ENCODE measurements at places on chromosomes 12 and 14.

DNA sequence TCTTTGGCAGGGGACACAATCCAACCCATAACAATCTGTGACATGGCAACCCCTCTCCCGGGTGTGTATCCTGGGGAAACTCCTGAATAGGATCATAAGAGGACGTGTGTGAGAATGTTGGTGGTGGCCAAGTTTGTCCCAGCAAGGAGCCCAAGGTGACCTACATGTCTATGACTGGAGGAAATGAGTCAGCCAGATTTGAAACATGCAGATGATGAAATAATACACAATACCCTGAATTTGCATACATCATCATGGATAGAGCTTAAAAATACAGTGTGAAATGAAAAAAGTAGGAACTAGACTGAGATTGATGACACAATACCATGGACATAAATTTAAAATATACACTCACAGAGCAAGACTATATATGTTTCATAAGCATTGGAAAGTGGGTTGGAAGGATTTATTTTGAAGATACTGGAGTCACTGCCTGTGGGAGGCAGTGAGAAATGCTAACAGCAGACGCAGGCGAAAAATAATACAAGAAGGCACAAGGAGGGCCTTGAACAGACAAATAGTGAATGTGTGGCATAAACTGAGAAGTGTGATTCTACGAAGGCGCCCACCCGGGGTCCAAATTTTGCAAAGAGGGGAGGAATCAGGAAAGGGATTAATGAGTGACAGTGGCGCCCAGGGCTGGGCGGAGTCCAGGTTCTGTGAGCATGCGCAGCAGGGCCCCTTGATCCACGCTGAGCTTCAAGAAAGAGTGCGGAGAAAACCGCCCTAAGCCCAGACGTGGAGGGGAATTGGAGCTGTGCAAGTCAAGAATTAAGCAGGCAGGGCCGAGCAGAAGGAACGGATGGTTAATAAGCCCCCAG lies 7.0 kb upstream of the MAP1LC3B2 start:
- no peak for DNase-seq

- no peak for DNase-seq
These were observed 194.4 kb downstream of the KIF26A start for GRCh38 chr14:104332634-104333270.

DNA sequence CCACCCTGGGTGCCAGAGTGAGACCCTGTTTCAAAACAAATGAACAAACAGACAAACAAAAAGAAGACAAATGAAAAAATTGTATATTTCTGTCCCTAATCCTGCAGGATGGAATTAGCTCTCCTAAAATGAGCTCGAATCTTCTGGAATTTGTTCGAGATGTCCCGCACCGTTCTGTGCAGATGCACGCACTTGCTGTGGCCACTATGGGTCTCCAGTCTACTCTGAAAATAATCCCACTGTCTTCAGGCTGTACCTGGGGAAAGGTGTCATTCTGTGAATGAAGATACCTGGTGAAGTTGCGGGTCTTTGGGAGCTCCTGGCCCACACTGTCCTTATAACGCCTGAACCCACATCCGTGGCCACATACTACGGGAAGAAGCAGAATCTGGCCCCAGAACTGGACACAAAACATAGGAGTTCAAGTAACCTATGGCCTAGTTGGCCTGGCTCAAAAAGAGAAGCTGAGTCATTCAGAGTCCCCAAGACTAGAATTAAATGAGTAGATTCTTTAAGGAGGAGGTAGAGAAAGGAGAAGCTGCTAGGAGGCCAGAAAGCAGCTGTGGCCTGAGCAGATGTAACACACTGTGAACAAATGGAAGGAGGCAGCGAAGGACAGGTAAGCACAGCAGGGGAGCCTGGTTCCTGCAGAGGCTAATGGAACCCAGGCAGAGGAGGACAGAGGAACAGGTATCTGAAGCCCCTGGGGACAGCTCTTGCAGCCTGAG lies 108.6 kb downstream of the FOXN3 start:
- DNase-seq: no peak

DNA sequence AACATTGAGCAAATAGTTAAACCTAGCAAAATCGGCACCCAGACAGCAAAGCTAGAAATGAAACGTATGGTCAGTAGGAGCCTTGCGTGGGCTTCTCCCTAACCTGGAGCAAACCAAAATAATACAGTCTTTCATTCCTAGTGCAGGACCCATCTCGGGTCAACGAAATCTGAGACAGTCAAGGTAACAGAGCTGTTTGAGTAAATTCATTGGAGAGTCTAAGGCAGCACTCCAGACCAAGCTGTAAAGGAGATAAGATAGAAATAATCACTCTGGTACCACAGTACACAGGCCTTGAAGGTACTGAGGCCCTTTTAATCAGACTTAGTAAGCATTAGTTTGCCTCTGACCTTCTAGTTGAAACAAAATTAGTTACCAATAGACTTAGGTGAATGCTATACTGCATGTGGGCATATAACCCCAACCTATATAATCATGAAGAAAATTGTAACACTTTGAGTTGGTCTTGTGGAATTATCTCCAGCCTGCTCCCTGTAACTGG lies 54.4 kb upstream of the BICD1 start:
- DNase-seq: no peak

GRCh38 chr12:9870286-9870866 lies 1.2 kb upstream of the CLEC2B start:
- DNase-seq: no peak

GRCh38 chr12:81245458-81245857 lies 167.6 kb downstream of the ACSS3 start:
- DNase-seq: no peak

DNA sequence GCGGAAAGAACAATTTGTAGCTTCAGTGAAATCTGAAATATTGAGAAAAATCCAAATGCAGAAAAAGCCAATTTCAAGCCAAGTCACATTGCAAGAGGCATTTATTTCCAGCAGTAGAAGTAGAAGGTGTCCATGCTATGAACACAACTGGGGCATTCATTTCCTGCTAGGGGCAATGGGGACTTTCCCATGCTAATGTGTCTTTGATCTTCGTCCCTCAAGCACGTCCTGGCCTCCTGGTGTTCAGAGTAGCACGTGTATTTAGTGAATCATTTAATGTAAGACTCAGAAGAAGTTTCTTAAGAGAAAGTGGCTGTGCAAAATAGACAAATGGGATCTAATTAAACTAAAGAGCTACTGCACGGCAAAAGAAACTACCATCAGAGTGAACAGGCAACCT lies 267.9 kb downstream of the TMEM132C start:
- no peak for DNase-seq

DNA sequence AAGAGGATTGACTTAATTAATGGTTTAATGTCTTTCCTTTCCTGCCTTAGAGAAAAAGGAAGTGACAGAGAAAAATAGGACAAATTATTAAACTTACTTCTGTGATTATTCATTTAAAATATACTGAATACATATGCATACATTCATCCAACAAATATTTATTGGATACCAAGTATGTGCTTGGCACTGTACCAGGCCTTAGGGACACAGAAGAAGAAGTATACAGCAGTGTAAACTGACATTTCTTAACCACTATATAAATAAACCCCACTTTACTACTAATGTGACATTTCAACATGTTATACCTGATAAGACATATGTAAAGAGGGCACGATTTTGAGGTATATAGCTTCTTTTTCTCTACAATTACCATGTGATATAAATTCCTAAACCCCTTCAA lies 53.6 kb downstream of the ERO1A start:
- DNase-seq: no peak

DNA sequence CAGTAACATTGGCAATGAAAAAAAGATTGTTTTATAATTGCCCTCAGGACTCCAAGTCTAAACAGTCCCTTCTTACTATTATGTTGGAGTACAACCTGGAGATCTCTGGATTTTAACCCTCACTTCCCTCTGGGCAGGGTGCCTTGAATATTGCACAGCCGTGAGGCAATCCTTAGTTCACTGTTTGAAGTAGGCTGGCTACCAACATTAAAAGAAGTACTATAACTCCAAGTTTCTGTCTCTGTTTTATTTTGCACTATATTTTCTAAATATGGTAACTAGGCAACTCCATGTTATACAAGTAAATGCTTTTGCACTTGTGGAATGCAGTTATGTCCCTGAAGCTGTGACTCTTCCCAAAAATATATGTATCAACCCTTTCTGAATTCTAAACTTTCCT lies 490.7 kb downstream of the EGLN3 start:
- DNase-seq: no peak

DNA sequence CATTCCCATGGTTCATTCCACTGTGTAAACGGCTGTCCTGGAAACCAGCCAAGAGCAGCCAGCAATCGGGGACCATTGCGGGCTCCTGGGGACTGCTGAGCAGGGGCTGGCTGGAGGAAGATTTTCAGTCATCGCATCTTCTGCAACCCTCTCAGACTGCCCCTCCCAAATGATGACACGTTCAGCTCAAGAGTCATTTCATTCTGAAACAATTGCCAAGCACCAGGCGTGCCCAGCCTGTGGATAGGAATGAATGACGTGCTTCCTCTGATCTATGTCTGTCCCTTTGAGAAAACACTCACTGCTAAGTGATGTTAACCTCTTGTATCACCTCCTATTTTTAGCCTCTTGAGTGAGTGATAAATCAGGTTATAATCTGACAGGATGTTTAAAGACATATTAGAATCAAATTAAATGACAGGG lies 62.0 kb downstream of the NDUFA12 start:
- no peak for DNase-seq

GRCh38 chr14:76516884-76517283 lies 140.9 kb downstream of the ESRRB start:
- no peak for DNase-seq

DNA sequence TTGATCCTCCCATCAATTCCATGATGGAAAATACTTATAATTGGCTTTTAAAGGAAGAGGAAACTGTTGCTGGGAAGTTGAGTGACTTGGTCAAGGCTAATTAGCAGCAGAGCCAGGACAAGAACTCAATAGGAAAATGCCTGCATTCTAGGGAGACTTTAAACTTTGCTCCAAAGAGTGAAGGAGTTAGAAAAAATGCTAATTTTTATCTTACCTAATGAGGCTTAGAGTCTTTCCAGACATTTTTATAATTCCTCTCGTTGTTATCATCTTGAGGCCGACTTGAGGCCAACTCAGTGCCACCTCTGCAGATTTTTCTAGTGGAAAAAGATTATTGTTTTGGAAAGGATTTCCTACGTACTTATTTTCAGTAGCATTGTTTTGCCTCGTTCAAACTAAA lies 344.6 kb downstream of the ETNK1 start:
- DNase-seq: no peak

DNA sequence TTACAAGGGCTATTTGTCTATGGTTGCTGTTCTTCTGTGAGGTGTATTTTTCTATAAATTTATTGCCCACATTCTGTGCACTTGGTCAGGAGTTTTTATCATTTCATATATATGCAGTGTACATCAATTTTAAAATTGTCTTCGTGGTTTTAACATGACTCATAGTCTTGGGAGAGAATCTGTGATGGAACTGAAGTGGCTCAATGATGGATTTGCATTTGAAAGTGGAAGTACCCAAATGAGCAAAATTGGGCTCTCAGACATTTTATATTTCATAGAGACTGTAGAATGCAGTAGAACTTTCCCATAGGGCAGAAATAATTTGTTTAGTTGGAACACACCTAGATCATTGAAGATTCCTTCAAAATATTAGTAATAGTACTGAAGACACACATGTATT lies 1.9 kb upstream of the SCFD1 start:
- DNase-seq: no peak

- DNase-seq: no peak
These were observed 63.9 kb upstream of the GALNT9 start for GRCh38 chr12:132393245-132393795.

DNA sequence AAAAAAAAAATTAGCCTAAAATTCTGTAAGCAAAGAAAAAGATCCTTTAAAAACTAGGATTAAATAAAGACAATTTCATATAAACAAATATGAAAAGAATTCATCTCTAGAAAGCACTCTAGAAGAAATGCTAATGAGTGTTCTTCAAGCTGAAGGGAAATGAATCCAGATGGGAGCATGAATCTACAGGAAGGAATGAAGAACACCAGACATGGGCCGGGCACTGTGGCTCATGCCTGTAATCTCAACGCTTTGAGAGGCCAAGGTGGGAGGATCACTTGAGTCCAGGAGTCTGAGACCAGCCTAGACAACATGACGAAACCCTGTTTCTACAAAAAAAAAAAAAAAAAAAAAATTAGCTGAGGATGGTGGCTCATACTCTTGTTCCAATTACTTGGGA lies 297.2 kb downstream of the FBXL14 start:
- DNase-seq: no peak

- DNase-seq: no peak
These were observed 75.8 kb upstream of the HOXC13 start for GRCh38 chr12:53862831-53863230.

GRCh38 chr14:79740066-79740601 lies 471.2 kb downstream of the DIO2 start:
- no peak for DNase-seq

- DNase-seq: peak; percentile 8
These were observed 77.8 kb downstream of the SLC24A4 start for GRCh38 chr14:92400579-92401444.

- no peak for DNase-seq
These were observed 6.1 kb downstream of the EDDM3B start for GRCh38 chr14:20774258-20774824.

- DNase-seq: no peak
These were observed 1475.8 kb upstream of the TMEM132C start for GRCh38 chr12:126791122-126791521.

DNA sequence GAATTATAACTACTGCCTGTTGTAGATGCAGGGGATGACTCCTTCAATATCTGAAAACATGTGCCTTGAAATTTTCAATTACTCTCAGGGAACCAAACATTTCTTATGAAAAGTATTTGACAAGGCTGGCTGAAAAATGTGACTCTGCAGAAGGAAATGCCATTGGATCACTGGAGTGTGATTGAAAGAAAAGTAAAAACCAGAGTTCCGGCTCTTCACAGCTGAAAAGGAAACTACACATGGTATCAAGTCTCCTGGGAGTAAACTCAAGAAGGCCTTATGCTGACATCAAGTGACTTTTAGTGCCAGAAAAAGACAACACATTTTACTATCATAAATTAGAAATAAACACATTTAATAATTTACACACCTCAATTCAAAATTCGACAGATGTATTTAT lies 693.0 kb downstream of the LRFN5 start:
- DNase-seq: no peak

DNA sequence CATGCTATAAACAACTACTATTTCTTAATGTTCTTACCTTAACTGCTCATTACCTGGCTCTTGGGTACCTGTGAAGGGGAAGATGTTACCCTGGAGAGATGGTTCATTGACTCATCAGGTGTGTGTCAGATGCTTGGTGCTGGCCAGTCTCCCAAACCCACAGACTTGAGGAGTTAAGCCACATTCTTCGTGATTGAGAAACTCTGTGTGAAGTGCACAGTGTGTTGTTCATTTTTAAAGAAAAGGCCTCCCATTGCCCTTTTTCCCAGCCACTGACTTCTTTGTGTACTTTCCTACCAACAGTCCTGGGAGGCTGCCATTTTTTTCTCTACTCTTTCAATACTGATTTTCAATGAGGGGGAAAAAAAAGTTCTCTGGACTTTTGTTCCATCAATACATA lies 3.2 kb downstream of the MGST1 start:
- peak; percentile 31 for DNase-seq
